Fibroblast of skin of left quadriceps (primary cell): ENCODE measurements at places on chromosomes 6 and 20.

- no peak for DNase-seq
These were observed 5.5 kb upstream of the CHRNA4 start for GRCh38 chr20:63366390-63367365.

- DNase-seq = no peak
These were observed 10.1 kb downstream of the PKHD1 start for GRCh38 chr6:52077180-52077884.

DNA sequence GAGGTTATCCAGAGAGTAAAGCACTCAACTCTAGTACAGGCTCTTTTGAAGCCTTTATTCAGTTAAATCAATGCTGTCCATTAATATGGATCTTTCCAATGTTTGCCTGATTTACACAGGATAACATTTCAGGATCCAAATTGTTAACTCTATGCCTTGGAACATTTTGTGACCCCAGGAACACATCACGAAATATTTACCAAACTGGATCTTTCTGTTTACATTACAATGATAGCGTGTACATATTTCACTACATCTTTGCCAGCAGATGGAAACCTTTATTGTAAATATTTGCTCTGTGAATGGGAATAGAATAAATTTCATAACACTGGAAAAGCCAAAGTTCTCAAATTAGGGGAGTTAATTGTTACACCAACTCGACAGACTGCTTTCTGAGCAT lies 23.5 kb downstream of the BPIFA2 start:
- no peak for DNase-seq

GRCh38 chr6:45714741-45715507 lies 300.7 kb downstream of the CLIC5 start:
- peak; percentile 86 for DNase-seq

DNA sequence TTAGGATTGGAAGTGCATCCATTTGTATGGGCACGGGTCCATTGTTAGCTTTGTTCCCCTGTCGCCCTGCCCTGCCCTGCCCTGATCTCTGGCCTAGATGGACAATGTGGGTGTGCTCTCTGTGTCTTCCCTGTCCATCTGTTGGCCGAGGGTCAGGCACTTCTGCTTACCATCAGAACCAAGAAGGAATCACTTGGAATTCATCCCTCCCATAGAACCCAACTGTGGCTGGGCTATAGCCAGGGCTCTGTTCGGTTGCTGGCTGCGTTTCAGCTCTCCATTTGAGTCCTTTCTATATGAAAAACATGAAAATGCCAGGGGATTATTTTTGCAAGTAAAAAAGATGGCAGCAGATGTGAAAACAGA lies 26.6 kb upstream of the TULP4 start:
- no peak for DNase-seq

DNA sequence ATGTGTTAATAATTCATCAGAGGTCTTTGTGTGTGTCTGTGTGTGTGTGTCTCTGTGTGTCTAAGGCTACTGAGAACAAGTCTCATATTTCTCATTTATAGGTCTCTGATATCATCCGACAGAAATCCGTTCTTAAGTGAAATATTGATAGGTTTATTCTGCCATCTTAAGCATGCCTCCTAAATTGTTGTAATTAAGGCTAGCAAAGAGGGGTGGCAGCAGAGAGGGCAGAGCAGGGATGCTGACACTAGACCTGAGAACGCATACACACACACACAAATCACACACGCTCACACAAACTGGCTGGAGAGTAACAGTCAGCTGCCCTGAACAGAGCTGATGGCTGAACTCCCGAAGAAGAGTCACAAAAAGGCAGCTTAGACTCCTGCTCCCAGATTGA lies 84.9 kb upstream of the LRFN2 start:
- DNase-seq = no peak

- no peak for DNase-seq
These were observed 11.2 kb downstream of the FOXP4 start for GRCh38 chr6:41557335-41557734.

DNA sequence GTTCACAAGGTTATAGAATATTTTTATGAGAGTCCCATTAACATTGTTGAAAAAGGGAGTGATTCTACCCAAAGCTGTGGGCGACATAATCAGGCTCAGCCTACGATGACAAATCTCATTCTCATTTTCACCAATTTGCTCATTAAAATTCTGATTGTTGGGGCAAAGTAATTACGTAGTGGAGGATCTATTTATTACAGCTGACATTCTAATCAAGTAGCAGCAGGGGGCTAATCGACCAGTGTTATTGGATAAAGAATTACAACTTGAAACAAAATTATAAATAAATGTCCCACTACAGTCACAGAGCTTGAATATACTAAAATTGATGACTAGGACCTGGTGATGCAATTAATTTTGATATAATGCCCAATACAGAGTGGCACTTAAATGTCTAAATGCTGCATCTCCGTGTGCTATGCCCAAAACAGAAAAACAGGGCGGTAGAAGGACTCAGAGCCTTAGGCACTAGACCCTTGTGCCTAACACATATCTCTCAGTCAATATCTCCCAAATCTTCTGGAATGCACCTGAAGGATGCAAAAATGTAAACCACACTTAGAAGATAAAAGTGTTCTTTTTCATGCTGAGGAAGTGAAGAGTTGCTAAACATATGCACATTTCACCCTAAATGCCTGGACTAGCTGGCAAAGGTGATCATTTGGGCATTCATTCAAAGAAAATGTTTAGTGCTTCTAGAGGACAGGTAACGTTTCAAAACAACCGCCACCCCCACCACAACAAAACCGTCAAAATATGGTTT lies 88.3 kb downstream of the CD24 start:
- DNase-seq = no peak

GRCh38 chr20:64192406-64192805 lies 28.2 kb downstream of the MYT1 start:
- DNase-seq = no peak

DNA sequence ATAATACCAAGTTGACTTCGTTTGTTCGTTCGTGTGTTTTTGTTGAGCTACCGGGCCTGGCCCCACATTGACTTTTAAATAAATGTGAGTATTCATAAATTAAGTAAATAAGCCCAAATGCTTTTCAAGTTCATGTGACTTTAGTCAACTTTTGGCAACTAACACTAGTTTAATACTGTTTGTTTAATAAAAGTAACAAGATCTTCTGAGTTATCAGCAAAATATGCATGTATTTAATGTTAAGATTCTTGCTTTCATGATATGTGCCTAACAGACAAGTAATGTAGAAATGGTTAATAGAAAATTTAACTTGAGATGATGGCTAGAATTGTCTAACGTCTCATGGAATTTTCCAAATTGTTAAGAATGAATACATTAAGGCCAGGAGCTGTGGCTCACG lies 38.7 kb upstream of the ECI2 start:
- DNase-seq = no peak

- no peak for DNase-seq
These were observed 322.4 kb downstream of the TFAP2B start for GRCh38 chr6:51141080-51141479.

DNA sequence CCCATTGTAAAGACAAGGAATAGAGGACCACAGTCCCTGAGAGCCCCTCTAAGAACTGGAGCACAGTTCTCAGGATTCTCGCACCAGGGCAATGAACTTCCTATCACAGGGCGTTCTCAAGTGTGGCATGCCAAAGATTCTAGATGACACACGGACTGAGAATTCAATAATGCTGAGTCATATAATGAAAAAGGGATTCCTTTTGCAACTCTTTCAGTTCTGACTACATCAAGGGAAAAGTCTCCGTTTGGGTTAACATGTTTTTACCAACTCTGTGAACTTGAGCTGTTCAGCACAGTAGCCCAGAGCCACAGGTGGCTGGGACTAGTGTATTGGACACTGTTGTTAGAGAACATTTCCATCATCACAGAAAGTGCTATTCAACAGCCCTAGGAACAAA lies 3.4 kb downstream of the MED20 start:
- peak; percentile 87 for DNase-seq

DNA sequence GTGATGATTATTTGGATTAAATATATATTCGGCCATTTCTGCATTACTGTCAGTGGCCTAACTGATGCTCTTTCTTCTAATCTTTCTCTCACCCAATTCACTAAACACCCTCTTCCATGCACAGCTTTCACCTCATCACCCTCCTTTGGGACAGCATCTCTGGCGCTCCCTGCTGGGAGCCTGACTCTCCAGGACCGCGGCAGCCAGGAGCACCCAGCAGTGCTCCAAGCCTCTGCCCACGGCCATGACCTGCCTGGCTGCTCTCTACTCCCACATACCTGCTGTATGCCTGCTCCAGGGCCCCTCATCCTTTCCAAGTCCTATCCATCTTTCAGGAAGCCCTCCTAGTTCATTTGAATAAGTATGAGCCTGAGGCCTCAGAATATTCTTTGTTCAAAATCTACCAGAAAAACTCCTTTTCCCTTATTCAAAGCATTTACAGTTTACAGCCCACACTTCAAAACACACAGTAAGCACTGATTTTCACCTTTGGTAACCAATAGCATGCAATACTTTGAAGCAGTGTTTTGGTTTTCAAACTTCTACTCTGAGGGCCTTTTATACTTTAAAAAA lies 15.2 kb downstream of the CTCFL start:
- DNase-seq = no peak

- no peak for DNase-seq
These were observed 66.6 kb upstream of the ADGRF4 start for GRCh38 chr6:47631797-47632196.

DNA sequence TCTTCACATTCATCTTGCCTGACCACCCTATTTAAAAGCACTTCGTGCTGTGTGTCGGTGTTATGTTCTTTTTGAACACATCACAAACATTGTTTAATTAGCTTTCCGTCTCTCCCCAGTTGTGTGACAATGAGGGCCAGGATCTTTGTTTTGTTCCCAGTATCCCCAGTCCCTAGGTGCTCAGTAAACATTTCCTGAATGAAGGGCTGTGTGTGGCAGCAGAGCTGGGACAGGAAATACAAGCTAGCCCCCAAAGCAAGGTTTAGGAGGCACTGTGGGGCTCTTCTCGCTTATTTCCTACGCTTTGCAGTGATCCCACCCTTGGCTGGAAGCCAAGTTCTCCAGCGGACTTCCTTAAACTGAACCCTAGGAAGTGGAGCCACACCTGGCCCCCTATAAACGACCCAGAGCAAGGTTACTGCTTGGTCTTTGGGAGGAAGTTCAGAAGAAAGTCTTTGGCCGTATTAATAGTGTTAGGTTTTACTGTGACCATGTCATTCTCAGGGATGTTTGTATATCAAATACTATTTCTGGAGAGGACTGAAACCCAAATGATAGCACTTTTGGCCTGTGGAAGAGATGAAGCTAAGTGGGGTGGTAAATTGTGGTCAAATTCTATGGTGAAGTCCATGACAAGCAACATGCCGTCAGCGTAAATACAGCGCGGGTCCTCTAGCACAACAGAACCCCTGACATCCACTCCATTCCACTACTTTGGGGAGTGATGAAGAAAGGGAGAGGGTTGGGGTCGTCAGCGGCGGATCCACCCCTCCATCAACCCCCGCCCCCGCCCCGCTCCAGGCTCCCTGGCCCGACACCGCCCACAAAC lies 570 bp upstream of the FANCE start:
- no peak for DNase-seq

DNA sequence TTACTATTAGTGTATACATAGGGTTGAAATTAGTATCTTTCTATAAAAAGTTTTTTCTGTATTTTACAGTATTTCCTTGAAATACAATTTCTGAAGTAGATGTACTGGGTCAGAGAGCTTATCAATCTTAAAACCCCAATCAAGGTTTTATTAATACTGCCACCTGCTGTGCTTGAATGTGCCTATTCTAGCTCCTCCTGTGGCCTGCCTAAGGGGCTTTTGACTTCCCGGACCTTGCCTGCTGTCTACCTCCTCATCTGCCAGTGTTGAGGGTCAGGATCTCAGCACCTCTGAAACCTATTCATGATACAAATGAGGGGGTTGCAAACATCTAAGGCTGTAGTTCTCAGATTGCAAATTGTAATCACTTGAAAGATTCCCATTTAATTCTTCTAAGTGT lies 9.2 kb downstream of the PACRG start:
- no peak for DNase-seq

DNA sequence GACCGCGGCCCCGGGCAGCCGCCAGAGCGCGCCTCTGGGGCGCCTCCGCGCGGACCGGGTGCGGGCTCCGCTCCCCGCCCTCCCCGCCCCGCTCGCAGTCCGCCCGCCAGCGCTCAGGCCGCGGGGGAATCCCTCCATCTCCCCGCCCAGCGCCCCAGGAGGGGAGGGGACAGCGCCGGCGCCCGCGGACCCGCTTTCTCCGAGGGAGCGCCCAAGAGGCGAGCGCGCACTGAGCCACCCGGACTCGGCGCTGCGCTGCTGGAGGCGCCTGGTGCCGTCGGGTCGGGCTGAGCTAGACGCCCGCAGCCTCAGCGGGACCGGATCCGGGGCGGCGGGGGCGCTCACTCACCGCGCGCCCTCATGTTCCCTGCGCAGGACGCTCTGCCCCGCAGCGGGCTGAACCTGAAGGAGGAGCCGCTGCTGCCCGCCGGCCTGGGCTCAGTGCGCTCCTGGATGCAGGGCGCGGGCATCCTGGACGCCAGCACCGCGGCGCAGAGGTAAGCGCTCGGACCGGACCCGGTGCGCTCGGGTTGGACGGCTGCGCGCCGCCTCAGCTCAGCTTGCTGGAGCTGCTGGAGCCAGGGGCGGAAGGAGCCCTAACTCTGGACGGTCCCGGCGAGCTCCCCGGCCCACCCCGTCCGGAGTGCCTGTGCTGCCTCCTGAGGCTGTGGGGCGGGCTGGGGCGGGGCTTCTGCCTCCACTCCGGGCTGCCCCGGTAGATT lies 867 bp downstream of the EBF4 start:
- no peak for DNase-seq

DNA sequence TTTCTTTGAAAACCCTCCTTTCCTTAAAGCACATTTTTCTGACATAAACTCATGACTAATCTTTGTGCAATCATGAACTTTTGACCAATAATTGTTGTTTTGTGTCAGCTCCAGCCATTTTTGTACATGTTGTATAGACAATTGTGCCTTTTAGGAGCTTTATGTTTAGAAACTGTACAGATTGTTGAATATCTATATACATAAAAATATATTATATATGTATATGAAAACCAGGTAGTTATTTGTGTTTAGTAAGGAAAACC lies 125.7 kb upstream of the EDN1 start:
- DNase-seq = no peak

GRCh38 chr6:133886104-133886775 lies 2.7 kb upstream of the TCF21 start:
- no peak for DNase-seq

GRCh38 chr6:122459240-122459639 lies 12.4 kb downstream of the SERINC1 start:
- no peak for DNase-seq

DNA sequence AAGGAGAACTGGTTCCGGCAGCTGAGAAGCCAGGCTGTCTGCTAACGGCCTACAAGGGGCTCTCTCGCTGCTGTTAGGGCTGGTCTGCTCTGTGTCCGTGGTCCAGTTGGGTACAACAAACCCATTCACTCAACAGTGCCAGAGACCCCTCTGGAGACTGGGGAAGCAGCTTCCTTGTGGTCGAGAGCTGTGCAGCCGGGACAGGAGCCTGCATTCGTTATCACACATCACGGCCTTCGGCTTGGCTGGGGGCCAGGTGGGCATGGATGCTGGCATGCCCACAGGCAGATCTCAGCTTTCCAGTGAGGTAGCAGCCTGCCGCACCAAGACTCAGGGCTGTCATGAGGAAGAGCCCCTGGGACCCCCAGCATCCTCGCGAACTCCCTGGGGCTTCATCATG lies 124.7 kb downstream of the PREX1 start:
- DNase-seq = no peak

GRCh38 chr20:63701329-63702035 lies 5.0 kb downstream of the TNFRSF6B start:
- no peak for DNase-seq
